NCI-H2081 (cell line): ENCODE measurements at places on chromosomes 2 and 18.

DNA sequence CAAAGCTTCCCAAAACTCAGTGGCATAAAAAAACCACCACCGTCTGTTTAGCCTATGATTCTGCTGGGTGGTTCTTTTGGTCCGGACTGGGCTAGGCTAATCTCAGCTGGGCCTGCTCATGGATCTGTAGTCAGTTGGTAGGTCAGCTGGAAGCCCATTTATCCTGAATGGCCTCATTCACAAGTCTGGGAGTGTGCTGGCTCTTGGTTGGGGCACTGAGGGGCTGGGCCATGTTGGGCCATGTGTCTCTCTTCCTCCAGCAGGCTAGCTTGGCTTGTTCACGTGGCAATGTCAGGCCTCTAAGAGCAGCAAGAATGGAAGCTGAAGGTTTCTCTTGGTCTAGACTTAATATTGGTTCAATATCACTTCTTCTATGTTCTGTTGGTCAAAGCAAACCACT, 95.7 kb upstream of the HS6ST1 start:
- no peak for DNase-seq

- DNase-seq, result no peak
Measured at GRCh38 chr2:41970988-41971660, 76.7 kb upstream of the PKDCC start.

- DNase-seq, result no peak
Measured at GRCh38 chr2:232647261-232647660, 13.9 kb downstream of the EFHD1 start.

DNA sequence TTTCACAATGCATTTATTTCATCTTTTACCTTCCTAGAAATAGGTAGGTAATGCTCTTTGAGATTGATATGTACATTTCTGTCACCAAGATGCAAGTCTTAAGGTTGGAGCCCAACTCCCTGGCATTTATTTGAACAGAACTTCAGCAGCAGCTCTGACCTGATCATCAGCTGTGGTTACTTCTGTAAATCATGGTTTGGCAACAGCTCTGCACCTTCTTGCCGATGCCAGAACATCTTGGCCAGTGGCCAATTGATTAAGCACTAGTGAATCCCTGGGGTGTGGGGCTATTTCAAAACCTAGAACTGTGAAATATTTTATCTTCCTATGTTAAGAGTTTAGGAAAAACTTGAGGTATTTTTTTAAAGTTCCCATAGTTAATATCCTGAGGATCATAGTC, 124.8 kb upstream of the NYAP2 start:
- peak; percentile 70 for DNase-seq

DNA sequence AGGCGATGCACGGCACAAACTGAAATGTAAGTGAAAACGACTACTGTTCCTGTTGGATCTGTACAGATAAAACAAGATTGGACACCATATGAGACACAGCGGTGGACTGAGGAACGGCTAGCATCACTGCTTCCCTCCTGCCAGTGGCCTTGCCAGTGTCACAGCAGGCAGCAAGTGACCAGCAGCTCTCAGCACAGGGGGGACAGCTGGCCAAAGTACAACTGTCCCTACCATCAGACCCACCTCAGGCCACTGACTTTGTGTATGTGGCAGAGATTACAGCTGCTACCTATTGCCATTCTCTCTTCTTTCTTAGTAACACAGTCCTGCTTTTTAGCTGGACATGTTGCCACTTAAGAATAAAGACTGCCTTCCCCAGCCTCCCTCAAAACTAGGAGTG, 80.0 kb upstream of the SLC66A3 start:
- no peak for DNase-seq

DNA sequence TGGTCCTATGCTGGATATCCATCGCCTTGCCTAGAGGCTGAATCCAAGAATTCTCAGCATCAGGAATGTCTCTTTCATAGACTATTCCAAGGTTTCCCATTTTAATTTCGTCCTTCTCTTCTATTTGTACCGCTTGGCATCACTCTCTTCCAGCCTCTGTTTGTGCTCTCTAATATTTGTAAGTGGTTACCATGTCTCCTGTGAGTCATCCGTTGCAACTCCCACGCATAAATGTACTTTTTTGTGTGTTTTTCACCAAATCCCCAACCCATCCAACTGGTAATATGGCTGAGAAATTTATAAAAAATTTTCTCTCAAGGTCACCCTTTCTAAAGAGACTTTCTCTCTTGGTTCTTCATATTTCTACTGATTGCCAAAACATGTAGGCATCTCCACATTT, 21.8 kb downstream of the COLEC12 start:
- DNase-seq, result no peak

DNA sequence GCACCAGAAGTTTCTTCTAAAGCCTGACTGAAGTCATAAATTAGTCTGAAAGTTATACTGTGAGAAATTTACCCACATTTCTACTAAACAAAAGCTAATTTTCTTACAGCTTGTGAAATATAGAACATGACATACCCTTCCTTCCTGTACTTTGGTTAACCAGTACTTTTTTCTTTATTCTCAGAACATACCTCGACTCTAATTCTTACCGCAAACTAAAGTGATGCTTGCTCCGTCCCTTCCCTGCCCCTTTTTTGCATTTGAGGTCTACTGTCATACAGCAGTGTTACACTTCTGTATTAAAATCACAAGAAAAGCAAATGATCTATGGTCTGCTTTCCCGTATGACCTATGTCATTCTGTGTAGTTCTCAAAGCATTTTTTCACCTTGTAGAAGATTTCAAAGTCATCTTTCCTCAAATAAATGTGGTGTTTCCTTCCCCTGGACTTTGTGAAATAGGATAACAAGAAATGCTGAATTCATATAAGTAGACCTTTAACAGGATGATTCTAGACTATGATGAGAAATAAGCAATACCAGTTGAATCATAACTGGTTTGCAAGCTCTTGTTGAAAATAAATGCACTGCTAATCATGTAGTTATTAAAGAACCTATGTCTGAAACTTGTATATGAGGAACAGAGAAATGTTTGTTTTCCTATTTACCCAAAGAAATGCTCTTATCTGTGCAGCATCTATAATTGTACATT, 30.4 kb downstream of the CYTIP start:
- DNase-seq, result no peak

- no peak for DNase-seq
Measured at GRCh38 chr18:12929477-12930083, 18.2 kb upstream of the SEH1L start.
